ENCODE measurements at places on chromosomes 6 and 20.

DNA sequence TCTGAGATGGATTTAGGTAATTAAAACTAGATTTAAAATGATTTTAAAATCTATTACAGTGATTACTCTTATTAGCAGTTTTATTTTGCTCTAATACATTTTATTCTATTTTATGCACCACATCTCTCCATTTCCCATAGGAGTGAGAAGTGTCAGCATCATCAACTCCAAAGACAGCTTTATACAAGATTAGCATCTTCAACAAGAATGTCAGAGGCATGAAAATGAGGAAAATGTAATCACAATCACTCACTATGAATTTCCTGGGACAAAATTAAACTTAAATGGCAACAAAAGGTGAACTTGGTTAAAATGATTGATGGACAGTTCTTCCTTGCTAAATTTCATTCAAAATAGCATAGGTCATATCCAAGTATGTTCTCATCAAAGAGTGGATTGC is 19.8 kb downstream of the HDGFL1 start:
- DNase-seq, result no peak

DNA sequence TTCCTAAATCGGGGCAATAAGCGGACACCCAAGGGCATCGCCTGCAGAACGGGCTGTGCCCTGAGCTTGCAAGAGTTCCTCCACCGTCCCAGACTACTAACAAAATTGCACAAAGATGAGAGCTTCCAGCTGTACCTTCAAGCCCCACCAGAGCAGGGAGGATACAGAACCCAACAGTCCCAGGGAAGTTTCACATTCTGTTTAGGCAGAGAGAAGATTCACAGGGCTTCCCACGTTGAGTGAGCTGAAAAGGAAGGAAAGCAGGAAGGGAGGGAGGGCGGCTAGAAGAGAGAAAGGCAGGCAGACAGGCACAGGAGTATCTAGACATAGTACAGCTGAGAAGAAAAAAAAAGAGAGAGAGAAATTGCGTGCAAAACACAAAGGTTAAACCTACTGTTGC is 112.6 kb upstream of the AFDN start:
- no peak for DNase-seq

- DNase-seq, result peak; percentile 9
These were observed 24.6 kb downstream of the ATG5 start for GRCh38 chr6:106300944-106301343.

GRCh38 chr20:25033265-25033923 is 24.5 kb downstream of the ACSS1 start:
- no peak for DNase-seq

DNA sequence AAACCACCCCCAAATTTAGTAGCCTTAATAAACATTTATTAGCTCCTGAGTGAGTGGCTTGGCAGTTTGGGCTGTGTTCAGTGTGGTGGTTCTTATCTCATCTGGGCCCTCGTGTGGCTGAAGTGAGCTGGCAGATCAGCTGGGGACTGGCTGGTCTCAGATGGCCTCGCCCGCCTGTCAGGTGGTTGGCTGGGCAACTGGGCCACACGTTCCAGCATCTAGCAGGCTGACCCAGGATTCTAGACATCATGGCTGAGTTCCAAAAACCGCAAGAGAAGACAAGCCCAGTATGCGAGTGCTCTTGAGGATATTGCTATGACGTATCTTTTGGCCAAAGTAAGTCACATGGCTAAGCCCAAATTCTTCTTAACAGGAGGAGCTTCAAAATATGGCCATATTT is 28.9 kb downstream of the EIF2S2 start:
- DNase-seq, result no peak

DNA sequence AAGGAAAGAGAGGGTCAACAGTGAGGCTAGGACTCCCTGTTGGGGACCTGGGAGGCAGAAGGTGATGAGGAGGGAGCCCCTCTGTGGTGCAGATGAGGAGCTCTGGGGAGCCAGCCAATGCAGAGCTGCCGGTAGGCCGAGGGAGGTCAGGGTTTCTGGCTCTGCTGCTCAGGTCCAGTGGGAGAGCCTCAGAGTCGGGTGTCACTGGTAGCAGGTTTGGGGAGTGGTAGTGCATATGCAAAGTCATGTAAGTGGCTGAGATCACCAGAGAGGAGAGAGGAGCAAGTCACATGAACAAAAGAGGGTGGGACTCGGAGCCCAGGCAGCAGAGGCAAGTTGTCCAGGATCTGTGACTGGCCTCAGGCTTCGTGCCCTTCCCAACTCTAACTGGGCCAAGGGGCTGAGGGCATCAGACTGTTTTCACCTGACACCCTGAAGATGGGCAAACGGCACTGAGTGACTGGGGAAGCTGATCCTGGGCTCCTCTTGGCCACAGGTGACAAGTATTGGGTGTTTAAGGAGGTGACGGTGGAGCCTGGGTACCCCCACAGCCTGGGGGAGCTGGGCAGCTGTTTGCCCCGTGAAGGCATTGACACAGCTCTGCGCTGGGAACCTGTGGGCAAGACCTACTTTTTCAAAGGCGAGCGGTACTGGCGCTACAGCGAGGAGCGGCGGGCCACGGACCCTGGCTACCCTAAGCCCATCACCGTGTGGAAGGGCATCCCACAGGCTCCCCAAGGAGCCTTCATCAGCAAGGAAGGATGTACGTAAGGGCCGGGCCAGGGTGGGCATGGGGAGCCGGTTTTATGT is 6.6 kb downstream of the MMP24OS start:
- DNase-seq, result no peak

- no peak for DNase-seq
These were observed 674.9 kb downstream of the GRIK2 start for GRCh38 chr6:102068349-102068929.

- peak; percentile 65 for DNase-seq
These were observed 72.6 kb upstream of the ZNF184 start for GRCh38 chr6:27545271-27546046.

DNA sequence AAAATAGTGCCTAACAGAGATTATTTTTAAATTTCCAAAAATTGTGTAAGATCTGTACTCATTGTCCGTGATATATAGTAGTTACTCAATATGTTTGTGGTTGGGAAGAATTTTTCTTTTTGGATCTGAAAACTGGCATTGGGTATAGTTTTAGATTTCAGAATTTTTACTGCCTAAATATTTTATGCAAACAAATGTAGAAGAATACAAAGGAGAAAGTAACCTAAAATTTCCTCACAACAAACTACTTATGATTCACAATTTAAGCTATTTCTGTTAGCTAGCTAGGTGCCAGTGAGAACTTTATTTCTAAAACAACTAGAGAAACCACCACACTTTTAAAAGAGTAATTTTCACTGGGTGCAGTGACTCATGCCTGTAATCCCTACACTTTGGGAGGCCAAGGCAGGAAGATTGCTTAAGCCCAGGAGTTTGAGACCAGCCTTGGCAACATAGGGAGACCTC is 38.8 kb downstream of the SESN1 start:
- DNase-seq, result no peak

DNA sequence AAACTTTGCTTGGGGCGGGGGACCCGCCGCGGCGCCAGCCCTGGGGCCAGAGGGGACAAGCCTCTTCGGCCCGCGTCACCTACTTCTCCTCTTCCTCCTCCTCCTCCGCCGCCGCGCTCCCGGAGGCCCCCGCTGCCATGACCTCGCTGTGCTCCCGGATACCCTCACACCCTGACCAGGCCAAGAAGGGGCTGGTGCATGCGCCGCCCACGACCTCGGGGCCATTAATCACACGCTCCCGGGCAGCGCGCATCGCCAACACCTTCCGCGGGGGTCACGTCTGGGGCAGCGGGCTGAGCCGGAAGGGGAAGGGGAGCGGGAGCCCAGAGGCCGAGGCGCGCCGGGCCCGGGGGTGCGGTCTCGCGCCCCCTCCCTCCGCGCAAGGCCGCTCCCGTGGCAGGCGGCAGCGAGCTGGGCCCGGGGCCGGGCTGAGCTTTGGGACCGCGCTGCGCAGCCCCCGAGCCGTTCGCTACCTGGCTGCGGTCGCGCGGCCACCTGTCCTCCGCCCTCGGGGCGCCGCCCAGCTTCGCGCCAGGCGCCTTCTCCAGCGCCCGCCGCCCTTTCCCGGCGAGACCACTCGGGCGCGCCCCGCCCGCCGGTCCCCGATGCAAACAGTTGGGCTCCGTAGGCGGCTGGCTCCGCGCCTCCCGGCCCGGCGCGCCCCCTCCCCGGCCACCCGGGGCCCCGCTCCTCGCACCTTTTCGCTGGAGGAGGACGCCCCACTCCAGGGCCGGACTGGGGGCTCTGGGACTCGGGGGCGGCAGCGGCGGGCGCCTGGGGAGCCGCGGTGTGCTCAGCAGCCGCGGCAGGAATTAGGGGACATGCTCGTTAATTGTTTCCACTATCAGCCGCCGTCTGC is 575 bp upstream of the CNR1 start:
- no peak for DNase-seq

GRCh38 chr6:148287623-148288333 is 54.9 kb upstream of the SASH1 start:
- DNase-seq, result no peak

All from HTR-8/SVneo (cell line).